ENCODE measurements at places on chromosomes 12 and 14. TPM values are rescaled to one million over a fixed set of nuclear protein-coding genes. Genes with fewer than 3 reads are reported as not detected.

Gene SLC39A2
- total RNA-seq = 11.4 TPM

Gene SLC25A47
- not detected for total RNA-seq

- no peak for DNase-seq
Observed at GRCh38 chr14:89243286-89243685, 173.7 kb downstream of the FOXN3 start.

- DNase-seq = no peak
Observed at GRCh38 chr14:27371868-27372267, 774.0 kb upstream of the NOVA1 start.

- DNase-seq = no peak
Observed at GRCh38 chr12:67046062-67046461, 223.1 kb upstream of the CAND1 start.

Measured in esophagus squamous epithelium (tissue), 5 donors.